ENCODE measurements at places on chromosomes 1 and 21.

- no peak for DNase-seq
Observed at GRCh38 chr1:160949881-160950280, 4.7 kb downstream of the ITLN2 start.

- DNase-seq: no peak
Observed at GRCh38 chr1:15022048-15022447, 131.5 kb upstream of the TMEM51 start.

- no peak for DNase-seq
Observed at GRCh38 chr1:19477284-19478249, 7.8 kb downstream of the CAPZB start.

DNA sequence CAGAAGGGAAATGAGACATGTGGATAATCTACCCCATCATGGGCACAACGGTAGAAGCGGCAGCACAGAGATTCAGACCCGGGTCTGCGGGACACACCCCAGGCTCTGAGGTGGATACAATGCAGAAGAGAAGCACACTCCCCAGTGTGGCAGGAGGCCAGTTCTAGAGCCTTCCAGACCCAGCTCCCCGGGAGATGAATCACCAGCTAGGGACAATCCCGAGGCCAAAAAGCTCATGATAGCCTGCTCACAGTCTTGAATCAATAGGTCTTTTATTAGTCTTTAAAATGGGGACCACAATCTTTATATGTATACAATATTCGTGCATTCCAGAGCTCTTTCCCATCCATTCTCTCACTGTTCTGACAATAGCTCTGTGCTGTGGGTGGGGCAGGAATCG, 57.3 kb upstream of the DIRAS3 start:
- DNase-seq: no peak

DNA sequence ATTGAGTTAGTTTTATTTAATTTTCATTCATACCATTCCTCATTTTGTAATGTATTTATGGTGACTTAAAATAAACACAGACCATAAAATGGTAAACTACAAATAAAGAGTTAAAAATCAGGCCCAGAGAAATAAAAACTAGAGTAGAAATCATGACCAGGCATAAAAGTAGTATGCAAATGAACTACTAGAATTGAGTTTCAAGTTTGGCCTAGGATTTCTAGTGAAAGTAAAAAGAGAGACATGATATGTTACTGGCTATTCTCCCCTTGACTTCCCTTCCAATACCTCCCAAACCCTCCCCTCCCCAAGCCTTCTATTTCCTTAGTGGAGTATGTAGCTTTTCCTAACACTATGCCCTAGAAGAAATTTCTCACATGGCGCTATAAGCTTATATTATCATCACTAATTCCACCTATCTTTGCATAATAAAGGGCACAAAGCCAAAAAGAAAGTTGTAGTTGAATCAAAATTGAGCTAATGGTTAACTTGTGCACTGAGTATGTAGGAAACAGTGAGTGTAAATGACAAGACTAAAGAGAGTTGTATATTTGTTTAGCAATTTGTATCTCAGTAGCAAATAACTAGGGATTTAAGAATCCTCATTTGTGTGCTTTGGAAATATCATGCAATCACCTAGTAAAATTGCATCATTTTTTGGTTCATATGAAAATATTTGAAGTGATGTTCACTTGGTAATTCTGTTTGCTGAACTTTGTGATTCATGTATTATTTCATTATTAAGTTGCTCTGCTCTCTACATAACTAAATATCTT, 29.7 kb upstream of the CDC14A start:
- DNase-seq: no peak

DNA sequence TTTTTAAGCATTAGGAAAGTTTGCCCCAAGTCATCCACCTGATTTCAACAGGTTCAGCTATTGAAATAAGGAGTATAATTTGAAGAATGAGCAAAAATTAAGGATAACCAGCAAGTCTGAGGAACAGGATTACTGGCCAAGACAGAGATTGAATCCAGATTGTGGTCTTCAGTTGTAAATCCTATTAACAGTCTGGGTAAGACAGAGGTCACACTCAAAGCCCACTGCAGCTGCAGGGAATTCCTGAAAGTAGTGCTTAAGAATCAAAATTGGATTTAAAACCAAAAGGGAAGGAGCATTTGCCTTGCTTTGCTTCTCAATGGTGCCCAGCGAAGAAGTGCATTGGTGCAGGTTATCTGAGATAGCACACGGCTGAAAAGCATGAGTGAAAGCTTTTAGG, 6.4 kb upstream of the LORICRIN start:
- DNase-seq: no peak

- DNase-seq: no peak
Observed at GRCh38 chr1:221074332-221074731, 195.1 kb downstream of the HLX start.

DNA sequence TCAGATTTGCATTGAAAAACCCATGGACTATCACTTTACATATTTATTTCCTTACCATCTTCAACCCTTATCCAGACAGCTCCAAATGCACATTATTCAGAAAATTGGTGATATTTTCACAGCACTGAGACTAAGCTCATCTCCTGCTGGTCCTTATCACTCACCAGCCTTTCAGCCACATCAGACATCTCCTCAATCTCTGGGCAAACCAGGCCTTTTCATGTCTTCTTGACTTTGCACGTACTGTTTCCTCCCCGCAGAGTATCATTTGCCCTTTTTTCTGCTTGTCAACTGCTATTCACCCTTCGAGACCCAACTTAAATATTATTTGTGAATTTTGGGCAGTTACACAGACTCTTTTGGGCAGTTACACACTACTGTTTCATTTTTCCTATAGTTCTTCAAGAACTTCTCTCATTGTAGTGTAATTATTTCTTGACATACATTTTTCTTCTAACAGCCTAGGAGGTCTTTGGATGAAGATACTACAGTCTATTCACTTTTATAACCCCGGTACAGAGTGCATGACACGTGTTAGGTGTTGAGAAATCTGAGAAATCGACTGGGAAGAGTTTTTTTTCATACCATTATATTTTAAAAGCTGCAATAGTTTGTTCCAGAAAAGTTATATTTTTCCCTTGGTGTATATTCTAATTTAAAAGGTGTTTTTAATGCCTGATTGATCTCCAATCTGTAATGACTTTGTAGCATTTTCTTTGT, 98.0 kb downstream of the FGGY start:
- DNase-seq: no peak

DNA sequence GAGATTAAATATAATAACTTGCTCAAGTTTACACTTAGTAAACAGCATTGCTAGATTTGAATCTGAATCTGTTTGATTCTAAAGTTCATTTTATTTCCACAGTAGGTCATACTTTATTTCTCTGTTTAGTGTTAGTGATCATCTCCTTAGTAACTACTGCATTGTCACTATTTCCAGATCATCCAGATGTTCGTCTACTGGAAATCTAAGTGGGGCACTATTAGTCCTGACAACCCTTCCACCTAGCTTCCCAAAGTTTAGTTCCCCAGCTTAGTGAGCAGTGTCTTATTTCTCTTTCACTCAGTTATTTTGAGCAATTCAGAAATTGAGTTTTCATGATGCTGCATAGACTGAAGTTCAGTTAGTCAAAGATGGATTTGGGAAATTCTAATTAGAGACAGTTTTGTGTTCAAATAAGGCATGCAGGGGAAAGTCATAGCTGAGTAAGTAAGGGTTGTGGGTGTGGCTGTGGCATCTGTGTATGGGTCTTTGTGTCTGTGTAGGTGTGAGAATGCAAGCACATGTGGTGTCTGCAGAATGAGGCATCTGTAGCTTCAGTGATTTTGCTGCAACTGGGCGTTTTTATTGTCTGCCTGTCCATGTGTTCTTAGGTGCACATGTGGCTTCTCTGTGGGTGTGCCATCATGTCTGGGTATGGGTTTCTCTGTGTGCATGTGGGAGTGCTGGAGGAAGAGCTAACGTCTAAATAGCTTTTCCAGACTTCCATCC, 107.3 kb downstream of the NTMT2 start:
- DNase-seq: no peak

DNA sequence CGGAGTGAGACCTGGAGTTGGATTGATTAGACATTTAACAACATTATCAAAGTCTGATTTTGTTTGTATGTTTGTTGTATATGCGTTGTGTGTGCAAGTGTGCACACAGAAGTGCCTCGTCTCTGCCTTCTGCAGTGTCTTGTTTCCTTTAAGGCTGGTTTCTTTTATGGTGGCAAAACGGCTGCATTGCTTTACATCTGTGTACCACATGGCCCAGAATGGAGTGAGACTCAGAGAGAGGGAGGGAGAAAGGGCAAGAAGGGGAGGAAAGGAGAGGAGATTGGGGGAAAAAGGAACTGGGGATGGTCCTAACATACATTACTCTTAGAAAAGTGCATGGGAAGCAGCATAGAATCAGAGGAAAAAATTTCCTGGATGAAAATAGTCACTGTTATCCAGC, 99.7 kb upstream of the WLS start:
- DNase-seq: no peak

DNA sequence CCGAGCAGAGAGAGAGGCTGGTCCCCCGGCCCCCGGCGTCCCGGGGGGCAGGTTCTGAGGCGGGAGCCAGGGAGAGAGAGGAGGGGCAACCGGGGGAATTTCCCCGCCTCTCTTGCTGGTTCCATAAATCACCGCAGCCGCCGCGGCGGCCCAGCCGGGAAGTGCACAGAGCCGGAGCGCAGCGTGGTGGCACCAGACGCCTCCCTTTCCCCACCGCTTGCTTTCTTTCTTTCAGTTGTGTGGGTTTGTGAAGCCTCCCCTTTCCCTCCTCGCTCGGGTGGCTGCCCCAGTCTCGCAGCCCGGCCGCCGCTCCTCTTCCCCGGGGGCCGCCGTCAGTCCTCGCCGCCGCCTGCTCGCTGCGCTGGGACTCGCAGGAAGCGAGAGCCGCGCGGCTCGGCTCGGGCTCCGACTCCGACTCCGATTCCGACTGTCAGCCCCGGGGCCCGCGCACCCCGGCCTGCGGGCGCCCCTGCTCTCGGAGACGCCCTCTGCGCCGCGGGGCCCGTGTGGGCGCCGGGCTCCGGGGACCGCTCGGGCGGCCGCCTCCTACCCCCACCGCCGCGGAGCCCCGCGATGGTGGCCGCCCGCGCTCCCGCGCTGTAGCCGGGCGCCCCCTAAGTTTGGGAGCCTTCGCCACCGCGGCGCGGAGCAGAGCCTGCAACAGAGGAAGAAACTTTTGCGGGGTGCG, at the start of gene CACHD1:
Gene CACHD1 (plus strand): TSS at position 153 of the 688 bp plus-strand sequence. CDS start 616 bp downstream, outside the sequence.
- DNase-seq: peak; percentile 55

DNA sequence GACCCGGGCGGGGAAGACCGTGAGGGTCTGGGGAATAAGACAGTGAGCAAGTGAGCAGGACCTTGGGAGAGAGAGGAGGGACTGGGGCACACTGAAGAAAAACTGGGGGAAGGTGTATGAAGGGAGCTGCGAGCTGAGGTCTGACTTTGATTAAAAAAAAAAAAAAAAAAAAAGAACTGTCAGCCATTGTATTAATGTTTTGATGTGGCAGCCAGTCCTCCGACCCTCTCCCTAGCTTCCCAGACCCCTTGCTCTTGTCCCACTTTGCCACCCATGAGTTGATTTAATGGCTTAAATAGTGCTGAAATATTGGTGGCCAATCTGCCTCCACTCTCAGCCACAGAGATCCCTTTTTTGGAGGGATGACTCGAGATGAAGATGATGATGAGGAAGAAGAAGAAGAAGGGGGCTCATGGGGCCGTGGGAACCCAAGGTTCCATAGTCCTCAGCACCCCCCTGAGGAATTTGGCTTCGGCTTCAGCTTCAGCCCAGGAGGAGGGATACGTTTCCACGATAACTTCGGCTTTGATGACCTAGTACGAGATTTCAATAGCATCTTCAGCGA, 652 bp downstream of the HAX1 start:
- DNase-seq: no peak

DNA sequence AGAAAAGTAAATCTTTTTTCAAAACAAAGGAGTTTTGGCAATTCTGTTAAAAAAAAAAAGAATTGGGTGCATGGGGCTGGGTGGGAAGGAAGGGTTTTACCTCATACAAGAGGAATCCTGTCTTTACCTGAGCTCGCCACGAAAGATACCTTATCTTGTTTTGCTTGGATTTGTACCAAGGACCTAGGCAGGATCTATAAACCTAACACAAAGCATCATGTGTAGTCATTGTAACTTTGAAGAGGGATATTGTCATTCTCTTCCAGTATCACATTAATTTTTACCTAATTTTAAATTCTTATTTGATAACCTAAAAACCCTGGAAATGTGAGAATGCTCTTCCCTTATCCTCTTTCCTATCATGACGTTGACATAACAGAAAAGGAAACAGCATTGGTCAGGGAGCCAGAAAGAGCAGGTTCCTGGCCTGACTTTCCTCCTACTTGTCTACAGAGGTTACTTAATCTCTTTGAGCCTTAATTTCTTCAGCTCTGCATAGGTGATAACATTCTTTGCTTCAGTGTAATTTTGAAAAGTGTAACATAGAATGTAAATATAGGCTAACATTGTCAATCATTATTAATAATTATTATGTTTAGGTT, 4.0 kb upstream of the LAMC1 start:
- no peak for DNase-seq

DNA sequence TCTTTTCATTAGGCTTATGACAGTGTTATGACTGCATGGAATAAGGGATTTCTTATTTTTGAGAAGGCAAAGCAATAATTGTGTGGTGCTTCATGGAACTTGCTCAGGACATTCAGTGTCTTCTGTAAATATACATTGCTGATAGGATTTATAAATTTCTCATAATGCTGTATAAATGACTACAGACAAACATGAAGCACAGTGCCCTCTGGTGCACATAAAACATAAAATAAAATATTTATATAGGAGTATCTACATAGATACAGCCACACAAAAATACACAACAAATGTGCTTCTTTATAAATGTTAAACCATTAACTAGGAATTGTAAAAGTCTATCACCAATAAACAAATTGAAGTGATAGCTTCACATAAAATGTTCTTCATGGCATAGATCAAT, 24.1 kb downstream of the BRINP3 start:
- DNase-seq: no peak

- DNase-seq: no peak
Observed at GRCh38 chr1:169653873-169654272, 23.9 kb upstream of the SELP start.

- DNase-seq: no peak
Observed at GRCh38 chr1:59484096-59484495, 187.2 kb downstream of the FGGY start.

- no peak for DNase-seq
Observed at GRCh38 chr1:47621483-47621882, 183.6 kb downstream of the FOXD2 start.

DNA sequence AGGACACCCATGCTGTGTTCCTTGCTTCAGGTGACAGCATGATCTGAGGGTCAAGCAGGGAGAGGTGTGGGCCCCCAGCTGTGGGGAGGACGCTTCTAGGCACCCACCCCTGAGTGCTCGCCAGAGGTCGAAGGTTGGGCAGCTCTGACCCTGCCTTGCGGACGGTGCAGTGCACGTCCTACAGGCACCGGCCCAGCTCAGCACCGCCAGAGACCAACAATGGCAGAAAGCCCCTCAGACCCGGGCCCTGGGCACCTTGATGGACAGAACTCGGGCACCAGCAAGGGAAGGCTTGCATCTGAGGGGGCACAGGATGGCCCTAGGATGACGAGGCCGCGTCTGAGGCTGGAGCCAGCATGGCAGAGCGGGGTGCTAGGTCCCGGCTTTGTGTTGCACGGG, 24.7 kb downstream of the NADK start:
- DNase-seq: no peak

DNA sequence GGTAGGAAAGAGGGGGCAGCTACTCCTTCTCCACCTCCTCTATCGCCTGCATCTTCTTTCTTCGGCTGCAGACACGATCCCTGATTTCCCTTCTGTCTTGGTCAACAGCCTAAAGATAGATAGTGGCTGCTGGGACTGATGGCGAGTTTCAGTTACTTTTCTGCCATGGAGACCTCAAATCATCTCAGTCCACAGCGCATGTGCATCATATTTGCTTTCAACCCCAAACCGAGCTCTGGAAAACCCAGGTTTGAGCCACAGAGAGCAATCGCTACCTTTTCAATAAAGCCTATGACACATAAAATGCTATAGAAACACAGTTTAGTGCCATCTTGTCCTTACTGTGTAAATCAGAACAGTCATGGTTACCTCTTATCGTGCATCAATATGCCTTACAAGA, 142.9 kb upstream of the IRF2BP2 start:
- no peak for DNase-seq
